ENCODE measurements at places on chromosomes 12 and 14. TPM values are rescaled to one million over a fixed set of nuclear protein-coding genes. Genes with fewer than 3 reads are reported as not detected.

Gene TTC9
- total RNA-seq = not detected

DNA sequence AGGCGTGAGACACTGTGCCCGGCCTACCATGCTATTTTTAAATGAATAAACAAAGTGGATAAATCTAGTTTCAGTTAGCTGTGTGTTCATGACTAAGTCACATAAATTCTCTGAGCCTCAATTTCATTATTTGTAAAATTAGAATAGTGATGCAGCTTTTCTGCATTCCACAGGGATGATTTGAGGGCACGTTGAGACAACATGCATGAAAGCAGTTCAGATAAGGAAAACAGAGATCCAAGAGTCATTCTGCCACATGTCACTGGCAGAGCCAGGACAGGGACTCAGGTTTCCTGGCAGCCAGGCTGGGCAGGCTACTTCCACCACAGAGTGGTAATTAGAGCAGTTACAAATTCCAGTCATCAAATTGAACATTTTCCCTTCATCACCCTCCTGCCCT lies 2.9 kb upstream of the PPP4R4 start:
- no peak for DNase-seq

Gene RGS6
- not detected for total RNA-seq

- no peak for DNase-seq
Measured at GRCh38 chr14:74912801-74913200, 10.3 kb downstream of the RPS6KL1 start.

DNA sequence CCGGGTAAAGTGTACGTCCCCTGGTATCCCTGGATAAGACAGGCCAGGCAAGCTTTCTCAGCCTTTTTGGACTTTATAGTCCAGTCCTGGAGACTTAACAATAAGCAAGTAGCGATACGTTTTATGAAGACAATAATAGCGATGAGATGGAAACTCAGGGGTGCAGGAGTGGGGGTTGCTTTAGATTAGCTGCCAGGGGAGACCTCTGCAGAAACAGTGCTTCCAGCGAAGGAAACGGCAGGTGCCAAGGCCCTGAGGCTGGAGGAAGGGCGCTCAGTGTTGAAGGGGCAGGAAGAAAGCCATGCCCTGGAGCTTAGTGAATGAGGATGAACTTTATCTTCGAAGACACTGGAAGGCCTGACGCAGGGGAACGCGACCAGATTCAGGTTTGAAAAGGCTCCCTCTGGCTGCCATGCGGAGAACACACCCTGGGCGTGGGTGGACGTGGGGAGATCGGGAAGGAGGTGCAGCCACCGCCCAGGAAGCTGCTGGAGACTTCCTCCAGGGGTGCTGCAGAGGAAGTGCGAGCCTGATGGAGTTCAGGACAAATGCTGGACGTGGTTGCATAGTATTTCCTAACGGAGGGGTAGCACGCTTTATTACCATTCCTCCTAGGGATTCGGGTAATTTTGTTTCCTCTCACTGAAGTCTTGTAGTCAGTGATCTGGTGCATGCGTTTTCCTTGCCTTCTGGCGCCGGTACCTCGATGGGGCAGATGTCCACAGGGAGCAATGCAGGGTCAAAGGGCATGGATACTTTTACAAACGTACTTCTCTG lies 26.1 kb upstream of the UBC start:
- DNase-seq = peak; percentile 90

Data from RPMI7951 (cell line).